SIG-M5 (cell line): ENCODE measurements at places on chromosomes 7 and 10.

- no peak for DNase-seq
Observed at GRCh38 chr7:24912874-24913514, 67.0 kb downstream of the OSBPL3 start.

- no peak for DNase-seq
Observed at GRCh38 chr10:122786269-122786668, 59.4 kb downstream of the CUZD1 start.

- DNase-seq = no peak
Observed at GRCh38 chr7:1999278-1999984, 233.3 kb downstream of the MAD1L1 start.

DNA sequence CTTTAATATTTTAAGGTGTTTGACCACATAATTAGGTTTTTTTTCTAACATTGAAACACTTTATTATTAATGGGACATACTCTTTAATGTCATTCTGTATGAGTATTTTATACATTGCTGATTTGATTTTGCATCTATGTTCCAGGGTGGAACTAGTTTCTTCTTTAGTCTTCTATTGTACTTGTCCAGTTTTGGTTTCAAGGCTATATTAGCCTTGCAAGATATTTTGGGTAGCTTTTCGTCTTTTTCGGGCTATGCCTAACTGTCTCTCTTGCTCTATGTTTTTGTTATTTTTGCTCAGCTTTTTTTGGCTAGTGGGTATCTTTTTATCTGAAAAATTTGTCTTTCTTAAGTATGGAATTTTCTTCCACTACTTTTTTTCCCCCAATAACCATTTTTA lies 38.7 kb upstream of the MKX start:
- no peak for DNase-seq

DNA sequence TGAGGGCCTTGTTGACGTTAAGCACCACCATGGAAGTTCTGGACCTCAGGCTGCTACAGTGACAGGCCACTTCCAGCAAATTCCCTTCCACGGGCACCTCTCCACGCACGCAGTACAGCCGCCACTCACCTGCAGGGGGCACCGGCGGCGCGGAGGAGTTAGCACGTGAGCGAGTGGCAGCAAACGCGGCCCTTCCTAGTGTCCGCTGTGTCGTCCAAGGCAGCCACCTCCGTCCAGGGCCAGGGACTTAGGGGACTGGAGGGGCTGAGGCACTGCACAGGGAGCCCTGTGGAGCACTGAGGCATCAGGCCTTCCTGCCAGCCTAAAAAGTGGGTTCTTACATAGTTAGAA lies 164.4 kb downstream of the SVIL start:
- no peak for DNase-seq

DNA sequence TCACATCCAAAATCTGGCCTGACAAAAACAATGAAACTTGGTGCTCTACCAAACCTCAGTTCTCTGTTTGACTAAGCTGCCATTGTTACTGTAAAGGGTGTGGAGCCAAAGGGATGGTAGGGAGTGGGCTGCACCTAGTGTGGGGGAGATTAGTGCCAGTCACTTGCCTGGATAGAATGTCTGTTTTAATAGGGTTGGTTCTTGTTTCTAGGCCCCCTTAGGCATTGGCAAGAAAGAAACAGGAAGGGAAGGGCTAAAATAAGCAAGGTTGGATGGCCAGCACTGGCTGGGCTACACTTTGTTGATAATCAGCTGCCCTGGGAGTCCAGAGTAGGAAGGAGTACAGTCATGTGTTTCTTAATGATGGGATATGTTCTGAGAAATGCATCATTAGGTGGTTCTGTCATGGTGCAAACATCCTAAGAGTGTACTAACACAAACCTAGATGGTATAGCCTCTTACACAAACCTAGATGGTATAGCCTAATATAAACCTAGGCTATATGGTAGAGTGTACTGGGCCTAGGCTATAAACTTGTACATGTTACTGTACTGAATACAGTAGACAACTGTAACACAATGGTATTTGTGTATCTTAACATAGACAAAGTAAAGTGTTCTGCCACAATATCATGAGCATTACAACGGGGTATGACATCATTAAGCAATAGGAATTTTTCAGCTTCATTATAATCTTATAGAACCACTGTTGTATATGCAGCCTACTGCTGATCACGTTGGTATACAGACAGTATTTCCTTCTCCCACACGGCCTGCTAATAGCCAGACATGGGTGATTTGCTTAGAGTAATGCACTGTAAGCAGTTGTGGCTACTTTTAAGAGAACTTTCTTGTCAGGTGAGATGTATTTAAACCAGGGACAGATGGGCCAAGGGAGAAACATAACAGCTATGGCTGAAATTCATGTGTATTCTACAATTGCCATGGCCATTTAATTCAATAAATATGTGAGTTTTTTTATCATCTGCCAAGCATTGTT lies 15.4 kb downstream of the BBIP1 start:
- no peak for DNase-seq

- DNase-seq = no peak
Observed at GRCh38 chr10:119521443-119522204, 20.9 kb downstream of the RGS10 start.

GRCh38 chr7:131843898-131844331 lies 287.5 kb upstream of the PODXL start:
- no peak for DNase-seq

DNA sequence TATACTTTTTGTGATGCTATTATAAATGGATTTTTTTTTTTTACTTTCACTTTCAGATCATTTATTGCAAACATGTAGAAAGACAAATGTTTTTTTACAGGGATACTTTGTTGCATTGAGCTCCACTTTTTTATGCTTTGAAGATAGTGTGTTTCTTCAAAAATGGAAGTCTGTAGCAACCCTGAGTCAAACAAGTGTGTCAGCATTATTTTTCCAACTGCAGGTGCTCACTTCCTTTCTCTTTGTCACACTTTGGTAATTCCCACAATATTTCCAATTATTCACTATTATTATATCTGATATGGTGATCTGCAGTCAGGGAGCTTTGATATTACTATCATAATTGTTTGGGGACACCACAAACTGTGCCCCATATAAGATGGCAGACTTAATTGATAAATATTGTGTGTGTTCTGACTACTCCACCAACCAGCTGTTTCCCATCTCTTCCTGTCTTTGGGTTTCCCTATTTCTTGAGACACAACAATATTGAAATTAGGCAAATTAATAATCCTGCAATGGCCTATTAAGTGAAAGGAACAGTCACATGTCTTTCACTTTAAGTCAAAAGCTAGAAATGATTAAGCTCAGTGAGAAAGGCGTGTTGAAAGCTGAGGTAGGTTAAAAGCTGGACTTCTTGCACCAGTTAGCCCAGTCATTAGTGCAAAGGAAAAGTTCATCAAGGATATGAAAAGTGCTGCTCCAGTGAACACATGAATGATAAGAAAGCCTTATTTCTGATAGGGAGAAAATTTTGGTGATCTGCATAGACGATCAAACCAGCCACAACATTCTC lies 231.3 kb upstream of the SH2B2 start:
- DNase-seq = no peak
